A549 treated with GW870086 at 1 μM for 4 hours (cell line): ENCODE measurements at places on chromosomes 6 and 20. TPM values are rescaled to one million over a fixed set of nuclear protein-coding genes. Genes with fewer than 3 reads are reported as not detected.

Gene GFRAL
- not detected in 5 replicates for total RNA-seq

Gene PPP1R14C
- 1.5 to 1.9 TPM (median 1.6 TPM) in 5 replicates for total RNA-seq

Gene SLPI
- 10.3 to 12.4 TPM (median 11.8 TPM) in 5 replicates for total RNA-seq

Gene FAM209B
- 0.21 to 0.72 TPM (median 0.48 TPM) in 5 replicates for total RNA-seq

Gene OPN5
- not detected in 5 replicates for total RNA-seq

Gene GCNT2
- 5.6 to 7.5 TPM (median 6.3 TPM) in 5 replicates for total RNA-seq

Gene CCN2
- 57.9 to 92.2 TPM (median 70.8 TPM) in 5 replicates for total RNA-seq

Gene DEFB127
- not detected in 5 replicates for total RNA-seq

Gene WFDC12
- total RNA-seq = not detected in 5 replicates

Gene CD83
- total RNA-seq = 1.6 to 2.0 TPM (median 1.9 TPM) in 5 replicates

Gene WFDC5
- total RNA-seq = not detected in 5 replicates

Gene ATRN
- total RNA-seq = 19.6 to 27.9 TPM (median 25.9 TPM) in 5 replicates

Gene RPL7L1
- 65.0 to 86.6 TPM (median 65.7 TPM) in 5 replicates for total RNA-seq
